ENCODE measurements at places on chromosomes 3 and 15. TPM values are rescaled to one million over a fixed set of nuclear protein-coding genes. Genes with fewer than 3 reads are reported as not detected.
A peak's percentile ranks its signal among the peaks of the same experiment; 100 is the strongest.

GPR62 gene
- not detected for total RNA-seq

DNA sequence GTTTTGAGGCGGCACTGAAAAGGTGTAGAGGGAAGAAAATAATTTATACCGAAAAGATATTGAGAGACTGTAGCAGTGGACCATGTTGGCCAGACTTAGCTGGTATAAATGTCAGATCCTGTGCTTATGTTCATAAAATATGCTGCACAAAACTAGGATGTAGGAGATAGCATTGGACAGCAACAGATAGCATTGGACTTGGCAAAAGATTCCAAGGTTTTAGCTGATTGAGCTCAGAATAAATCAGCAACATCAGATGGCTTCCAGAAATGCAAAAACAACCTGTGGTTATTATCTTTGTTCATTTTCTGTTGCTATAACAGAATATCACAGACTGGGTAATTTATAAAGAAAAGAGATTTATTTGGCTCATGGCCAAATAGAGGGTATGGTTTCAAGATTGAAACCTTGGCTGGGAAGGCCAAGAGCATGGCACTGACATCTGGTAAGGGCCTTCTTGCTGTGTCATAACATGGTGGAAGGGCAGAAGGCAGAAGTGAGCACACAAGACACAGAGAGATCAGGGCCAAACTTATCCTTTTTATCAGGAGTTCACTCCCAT lies 34.7 kb downstream of the SLC28A1 start:
- no peaks in the 10 kb centered on the region for H3K4me1 ChIP-seq
- no peaks in the 10 kb centered on the region for H3K27me3 ChIP-seq
- no peaks in the 10 kb centered on the region for H3K36me3 ChIP-seq
- DNase-seq = no peak
- no peak overlapping the region for H3K4me3 ChIP-seq

- no peaks in the 10 kb centered on the region for H3K4me1 ChIP-seq
- no peak overlapping the region for H3K27ac ChIP-seq
- H3K36me3 ChIP-seq = peaks cover 4% of the 10 kb centered on the region
- no peak for DNase-seq
These were observed 35.7 kb downstream of the ZDHHC23 start for GRCh38 chr3:113983544-113983943.

- no peaks in the 10 kb centered on the region for H3K4me1 ChIP-seq
- DNase-seq = no peak
- H3K36me3 ChIP-seq = no peaks in the 10 kb centered on the region
These were observed 500.9 kb upstream of the NAALADL2 start for GRCh38 chr3:174358252-174358651.

MED12L gene
- 1.1 TPM for total RNA-seq

DNA sequence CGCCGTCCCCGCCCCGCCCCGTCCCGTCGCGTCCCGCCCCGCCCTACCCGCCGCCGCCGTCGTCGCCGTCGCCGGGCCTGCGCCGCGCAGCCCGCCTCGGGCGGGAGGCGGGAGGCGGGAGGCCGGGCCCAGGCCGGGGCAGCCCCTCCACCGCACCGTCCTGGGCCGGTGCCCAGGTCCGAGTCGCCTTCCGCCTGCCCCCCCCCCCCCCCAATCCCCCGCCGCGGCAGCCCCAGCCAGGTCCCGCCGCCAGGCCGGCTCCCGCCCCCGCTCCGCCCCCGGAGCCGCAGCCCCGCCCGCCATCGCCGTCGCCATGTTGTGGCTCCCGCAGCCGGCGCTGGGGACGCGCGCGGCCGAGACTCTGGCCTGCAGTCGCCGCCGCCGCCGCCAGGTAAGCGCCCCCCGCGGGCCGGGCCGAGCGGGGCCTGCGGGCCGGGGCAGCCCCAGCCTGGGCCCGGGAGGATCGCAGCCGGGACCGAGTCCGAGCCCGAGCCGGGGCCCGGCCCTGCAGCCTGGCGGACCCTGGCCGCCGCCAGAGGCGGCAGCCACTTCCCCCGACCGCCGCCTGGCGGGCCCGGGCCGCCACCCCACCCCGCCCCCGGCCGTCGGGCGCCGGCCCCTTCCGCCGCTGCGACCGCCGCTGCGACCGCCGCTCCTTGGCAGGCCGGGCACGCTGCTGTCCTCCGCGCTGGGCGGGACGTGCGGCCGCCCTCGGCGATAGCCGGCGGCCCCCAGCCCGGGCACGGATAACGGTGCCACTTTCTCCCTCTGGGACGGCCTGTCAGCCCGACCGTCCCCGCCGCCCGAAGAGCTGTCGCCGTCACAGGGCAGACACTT lies at the start of gene ZNF592:
Gene ZNF592, plus strand, starts transcription at position 319 of the 837 bp plus-strand sequence. CDS start 34,084 bp downstream, outside the sequence.
- peak within 1 kb of the TSS; percentile 96 for H3K27ac ChIP-seq
- no peaks in the 10 kb centered on the region for H3K36me3 ChIP-seq
- H3K4me1 ChIP-seq = no peaks in the 10 kb centered on the region
- peak; percentile 91 for DNase-seq

- H3K27me3 ChIP-seq = no peaks in the 10 kb centered on the region
- H3K27ac ChIP-seq = no peak overlapping the region
- no peaks in the 10 kb centered on the region for H3K36me3 ChIP-seq
These were observed 95.9 kb downstream of the SLCO3A1 start for GRCh38 chr15:91949361-91949760.

All from aorta (tissue), 5 donors.